Thoracic aorta (tissue), 2 donors: ENCODE measurements at places on chromosomes 1 and 21.

GRCh38 chr1:226419284-226420029, 11.6 kb upstream of the PARP1 start:
- no peak for DNase-seq

GRCh38 chr1:15065291-15065690, 88.3 kb upstream of the TMEM51 start:
- DNase-seq: no peak

DNA sequence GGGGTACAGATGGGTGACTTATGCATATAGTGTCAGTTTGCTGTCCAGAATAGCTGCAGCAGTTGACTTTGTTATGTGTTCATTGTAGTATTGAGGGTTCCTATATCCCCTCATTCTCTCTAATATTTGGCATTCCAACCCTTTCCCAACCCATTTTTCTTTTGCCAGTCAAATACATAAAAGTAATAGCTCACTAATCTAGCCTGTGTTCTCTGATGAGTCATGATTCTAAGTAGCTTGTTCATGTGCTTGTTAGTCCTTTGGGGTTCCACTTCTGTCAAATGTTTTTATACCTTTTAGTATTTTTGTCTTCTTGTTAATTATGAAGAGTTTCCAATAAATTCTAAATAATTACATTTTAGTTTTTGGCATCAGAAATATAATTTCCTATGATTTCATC, 99.2 kb upstream of the MROH9 start:
- DNase-seq: no peak

DNA sequence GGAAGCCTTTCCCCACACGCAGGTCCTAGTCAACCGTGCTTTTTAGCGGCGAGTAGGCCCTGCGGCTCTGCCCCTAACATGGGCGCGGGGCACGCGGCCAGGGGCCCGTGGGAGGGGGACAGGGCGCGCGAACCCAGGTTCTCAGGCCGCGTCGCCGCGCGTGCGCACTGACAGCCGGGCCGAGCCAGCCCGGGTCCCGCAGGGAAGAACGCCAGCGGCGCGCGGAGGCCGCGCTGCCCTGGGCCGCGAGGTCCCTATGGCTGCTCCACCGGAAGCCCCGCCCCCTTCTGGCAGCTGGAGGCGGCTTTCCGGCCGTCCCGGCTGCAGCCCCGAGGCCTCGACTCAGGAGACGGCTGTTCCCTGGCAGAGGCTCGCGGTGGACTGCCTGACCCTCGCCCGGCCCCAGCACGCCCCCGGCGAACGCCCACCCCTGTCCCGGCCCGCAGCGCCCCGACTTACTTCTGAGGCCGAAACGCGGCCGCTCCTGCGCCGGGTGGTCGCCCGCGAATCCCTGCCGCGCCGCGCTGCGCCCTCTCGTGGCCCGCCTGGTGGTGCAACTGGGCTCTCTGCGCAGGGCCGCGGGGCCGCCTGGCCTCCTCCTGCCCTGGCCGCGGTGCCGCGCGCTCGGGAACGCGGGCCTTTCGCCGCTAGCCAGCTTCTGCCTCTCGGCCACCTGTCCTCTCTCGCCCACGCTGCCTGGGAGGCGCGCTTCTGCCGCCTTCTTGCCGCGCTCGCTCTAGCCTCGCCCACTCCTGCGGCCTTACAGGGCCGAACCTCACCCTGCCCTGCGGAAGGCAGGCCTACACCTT, 16.6 kb upstream of the RIPPLY3 start:
- DNase-seq: peak; percentile 70

GRCh38 chr1:3136532-3136931, 67.5 kb downstream of the PRDM16 start:
- no peak for DNase-seq

DNA sequence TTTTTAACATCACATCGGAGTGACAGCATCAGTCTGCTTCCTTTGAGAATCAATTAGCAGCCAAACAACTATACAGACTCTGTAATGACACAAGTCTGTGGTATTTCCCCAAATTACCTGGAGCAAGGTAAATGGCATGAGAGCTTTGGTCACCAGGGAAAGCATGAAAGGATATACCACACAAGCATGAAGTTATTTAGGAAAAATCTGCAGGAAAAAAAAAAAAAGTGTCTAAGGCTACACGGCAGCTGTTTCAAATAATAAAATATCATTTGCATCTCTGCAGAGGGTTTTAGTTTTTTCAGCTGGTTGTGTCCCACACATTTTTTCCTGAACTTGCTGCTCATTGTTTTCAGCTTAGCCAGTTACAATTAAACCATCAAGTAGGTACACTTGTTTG, 234.7 kb downstream of the TTLL7 start:
- DNase-seq: no peak

- no peak for DNase-seq
Measured at GRCh38 chr1:84425150-84425896, 27.0 kb downstream of the DNASE2B start.

DNA sequence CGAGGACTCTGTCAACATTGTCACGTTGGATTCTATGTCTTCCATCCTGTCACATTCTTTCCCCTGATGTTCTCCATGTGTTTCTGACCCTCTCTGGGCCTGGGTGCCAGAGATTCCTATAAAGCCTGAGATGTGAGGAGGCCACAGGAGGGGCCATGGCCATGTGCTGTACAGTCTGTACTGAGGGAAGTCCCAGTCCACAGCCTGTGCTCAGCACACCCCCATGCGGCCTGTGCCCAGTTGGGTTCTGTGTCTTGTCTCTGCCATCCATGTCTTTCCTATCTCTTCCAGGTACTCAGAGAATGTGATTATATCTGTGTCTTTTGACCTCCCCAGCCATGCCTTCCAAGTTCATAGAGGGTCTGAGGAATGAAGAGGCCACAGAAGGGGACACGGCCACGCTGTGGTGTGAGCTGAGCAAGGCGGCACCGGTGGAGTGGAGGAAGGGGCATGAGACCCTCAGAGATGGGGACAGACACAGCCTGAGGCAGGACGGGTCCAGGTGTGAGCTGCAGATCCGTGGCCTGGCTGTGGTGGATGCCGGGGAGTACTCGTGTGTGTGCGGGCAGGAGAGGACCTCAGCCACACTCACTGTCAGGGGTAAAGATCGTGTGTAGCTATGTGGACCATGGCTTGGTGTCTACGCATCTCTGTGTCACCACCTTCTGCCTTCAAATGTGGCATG, 86.1 kb downstream of the OBSCN start:
- DNase-seq: no peak

DNA sequence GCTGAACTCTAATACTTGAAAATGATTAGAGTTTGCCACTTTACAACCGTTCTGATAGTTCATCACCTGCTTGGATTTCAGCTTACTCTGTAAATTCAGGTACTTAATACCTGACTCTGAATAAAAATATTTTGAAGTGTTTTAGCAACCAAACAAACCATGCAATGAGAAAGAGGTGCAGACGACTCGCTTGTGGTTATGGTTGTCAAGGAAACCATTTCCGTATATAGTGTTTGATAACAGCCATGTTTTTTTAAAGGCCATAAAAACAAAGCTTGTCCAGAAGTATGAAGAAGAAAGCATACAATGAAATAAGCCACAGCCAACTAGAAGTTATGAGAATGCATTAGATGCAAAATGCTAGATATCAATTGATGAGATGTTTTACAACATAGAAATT, 167.2 kb upstream of the HMCN1 start:
- DNase-seq: no peak

DNA sequence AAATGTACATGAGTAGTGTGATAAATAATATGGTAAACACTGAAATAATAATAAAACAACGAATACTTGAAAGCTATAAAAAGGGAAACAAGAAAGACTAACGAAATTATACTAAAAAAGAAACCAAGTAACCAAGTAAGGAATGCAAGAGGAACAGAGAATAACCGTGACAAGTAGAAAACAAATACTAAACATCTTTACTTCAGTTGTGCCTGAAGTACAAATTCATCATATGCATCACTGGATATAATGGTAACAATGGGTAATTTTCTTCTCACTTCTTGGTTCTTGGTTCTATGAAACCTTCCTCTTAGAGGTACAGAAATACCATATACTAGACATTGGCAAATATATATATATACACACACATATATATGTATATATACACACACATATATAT, 1093.6 kb upstream of the B3GALT2 start:
- DNase-seq: no peak

DNA sequence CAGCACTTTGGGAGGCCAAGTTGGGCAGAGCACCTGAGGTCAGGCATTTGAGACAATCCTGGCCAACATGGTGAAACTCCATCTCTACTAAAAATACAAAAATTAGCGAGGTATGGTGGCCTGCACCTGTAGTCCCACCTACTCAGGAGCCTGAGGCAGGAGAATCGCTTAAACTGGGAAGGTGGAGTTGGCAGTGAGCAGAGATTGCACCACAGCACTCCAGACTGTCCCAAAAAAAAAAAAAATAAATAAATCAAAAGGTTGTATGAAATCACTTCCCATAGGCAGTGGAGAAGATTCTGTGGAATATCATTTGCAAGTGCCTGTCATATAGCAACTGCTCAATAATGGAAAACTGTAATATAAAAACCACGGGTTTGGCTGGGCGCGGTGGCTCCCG, 65.1 kb upstream of the SERBP1 start:
- no peak for DNase-seq

- DNase-seq: no peak
Measured at GRCh38 chr1:226568077-226568831, 19.7 kb downstream of the STUM start.

DNA sequence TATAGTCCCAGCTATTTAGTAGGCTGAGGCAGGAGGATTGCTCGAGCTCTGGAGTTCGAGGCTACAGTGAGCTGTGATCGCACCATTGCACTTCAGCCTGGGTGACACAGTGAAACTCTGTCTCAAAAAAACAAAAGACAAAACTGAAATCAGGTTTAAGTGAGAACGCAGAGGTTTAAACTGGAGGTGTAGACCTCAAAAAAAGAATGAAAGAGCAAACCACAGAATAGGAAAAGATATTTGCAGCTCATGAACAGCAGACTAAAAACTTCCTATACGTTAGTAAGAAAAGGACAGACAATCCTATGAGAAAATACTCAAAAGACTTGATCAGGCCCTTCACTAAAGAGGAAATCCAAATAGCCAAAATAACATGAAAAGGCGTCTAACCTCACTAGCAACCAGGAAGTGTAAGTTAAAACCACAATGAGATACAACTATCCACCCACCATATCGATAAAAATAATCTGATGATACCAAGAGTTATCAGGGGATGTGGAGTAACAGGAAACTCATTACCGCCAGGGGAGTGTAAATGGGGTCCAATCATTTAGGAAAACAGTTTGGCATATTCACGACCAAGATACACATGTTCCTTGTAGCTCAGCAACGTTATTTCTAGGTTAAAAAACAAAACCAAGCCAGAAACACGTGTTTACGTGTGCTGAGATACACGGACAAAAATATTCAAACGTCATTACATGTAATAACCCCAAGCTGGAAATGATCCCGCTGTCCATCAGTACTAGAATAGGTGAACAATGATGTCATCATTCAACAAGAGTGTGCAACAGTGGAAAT, 9.8 kb downstream of the TNFRSF9 start:
- DNase-seq: no peak

DNA sequence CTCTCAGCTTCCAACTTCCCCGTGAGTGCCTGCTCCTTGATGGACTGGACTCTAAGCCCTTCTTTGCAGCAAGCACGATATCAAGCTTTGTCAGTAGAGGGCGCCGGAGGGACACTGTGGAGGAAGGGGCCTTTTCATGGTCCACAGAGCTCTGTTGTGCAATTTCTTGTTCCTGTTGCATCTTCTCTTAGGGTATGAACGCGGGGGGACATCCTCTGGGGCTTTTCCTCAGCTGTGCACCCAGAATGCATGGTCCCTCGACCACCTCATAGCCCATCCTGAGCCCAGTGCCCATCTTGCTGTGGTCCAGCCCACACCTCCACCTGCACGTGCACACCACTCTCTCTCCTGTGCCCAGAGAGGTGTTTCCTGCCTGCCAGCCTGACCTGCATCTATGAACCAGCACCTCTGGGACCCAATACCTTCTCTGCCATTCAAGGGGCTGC, 556.8 kb downstream of the PTPRU start:
- DNase-seq: peak; percentile 59

- DNase-seq: no peak
Measured at GRCh38 chr1:245319094-245319493, 164.3 kb downstream of the KIF26B start.

DNA sequence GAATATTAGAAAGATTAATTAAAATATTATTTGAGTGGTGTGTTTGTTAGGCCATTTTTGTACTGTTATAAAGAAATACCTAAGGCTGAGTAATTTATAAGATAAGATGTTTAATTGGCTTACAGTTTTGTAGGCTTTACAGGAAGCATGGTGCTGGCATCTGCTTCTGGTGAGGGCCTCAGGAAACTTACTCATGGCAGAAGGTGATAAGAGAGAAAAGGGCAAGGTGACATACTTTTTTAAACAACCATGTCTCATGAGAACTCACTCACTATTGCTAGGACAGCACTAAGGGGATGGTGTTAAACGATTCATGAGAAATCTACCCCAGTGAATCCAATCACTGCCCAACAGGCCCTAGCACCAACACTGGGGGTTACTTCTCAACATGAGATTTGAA, 56.7 kb upstream of the RGS21 start:
- DNase-seq: no peak

DNA sequence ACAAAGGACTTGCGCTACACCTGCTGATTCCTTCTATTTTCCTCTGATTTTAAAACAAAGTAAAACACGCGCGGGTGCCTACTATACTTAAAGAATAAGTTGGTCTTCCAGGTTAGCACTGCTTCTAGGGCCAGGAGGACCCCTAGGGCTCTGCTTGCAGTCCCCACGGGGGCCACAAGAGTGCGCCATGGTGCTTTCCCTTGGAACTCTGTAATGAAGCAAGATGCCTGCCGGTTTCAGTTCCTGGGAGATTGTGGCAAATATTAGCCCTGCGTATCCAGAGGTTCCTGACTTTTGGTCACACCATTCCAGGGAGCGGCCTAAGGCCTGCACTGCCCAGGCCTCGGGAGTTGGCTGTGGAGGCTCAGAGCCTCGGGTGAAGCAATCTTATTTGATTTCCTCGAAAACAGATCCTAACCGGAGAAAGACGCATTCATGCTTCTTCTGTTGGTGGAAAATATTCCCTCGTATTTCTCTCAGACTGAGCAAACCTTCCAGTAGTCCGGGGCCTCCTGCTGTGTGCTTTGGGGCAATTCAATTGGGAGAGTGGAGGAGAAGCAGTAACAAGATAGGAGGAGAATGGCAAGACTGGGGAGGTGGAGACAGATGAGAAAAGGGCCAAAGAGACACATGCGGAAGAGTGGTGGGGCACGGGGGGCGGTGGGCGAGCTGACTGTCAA, 25.3 kb downstream of the ADAM30 start:
- peak; percentile 15 for DNase-seq

- no peak for DNase-seq
Measured at GRCh38 chr1:16906873-16907272, 11.1 kb downstream of the RNU1-2 start.

GRCh38 chr1:14625996-14626395, 27.5 kb downstream of the KAZN start:
- no peak for DNase-seq
